ENCODE measurements at places on chromosomes 7 and 10. TPM values are rescaled to one million over a fixed set of nuclear protein-coding genes. Genes with fewer than 3 reads are reported as not detected.

Gene SFRP5
- 1.9 TPM for total RNA-seq

Gene SHH
- 4.6 TPM for total RNA-seq

Gene GPR37
- total RNA-seq, result 20.0 TPM

Gene OR2A25
- total RNA-seq, result not detected

Gene CDC14C
- 0.07 TPM for total RNA-seq

Gene GPR15LG
- not detected for total RNA-seq

Gene PITX3
- not detected for total RNA-seq

Gene CCDC201
- total RNA-seq, result not detected

Gene STEAP1
- total RNA-seq, result 3.3 TPM

Gene TBC1D12
- total RNA-seq, result 3.5 TPM
